C1 segment of cervical spinal cord (tissue), 14 donors: ENCODE measurements at places on chromosomes 4 and X.

DNA sequence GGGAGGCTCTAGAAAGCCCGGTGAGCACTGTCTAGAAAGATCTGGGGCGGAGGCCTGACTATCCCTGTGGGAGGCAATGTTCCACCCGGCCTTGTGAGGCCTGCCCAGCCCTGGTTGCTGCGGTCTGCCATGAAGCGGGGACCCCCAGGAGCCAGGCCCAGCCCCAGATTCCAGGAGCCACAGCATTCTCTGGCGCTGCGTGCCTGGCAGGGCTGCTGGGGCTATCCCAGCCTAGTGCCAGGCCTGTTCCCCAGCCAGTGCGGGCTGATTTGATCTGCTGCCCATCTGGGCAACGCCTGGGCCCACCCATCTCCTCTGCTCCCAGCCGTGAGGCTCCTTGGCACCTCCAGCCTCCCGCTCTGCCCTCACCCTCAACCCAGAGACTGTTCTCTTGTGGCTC, 19.6 kb downstream of the ATP2B3 start:
- no peak for DNase-seq

DNA sequence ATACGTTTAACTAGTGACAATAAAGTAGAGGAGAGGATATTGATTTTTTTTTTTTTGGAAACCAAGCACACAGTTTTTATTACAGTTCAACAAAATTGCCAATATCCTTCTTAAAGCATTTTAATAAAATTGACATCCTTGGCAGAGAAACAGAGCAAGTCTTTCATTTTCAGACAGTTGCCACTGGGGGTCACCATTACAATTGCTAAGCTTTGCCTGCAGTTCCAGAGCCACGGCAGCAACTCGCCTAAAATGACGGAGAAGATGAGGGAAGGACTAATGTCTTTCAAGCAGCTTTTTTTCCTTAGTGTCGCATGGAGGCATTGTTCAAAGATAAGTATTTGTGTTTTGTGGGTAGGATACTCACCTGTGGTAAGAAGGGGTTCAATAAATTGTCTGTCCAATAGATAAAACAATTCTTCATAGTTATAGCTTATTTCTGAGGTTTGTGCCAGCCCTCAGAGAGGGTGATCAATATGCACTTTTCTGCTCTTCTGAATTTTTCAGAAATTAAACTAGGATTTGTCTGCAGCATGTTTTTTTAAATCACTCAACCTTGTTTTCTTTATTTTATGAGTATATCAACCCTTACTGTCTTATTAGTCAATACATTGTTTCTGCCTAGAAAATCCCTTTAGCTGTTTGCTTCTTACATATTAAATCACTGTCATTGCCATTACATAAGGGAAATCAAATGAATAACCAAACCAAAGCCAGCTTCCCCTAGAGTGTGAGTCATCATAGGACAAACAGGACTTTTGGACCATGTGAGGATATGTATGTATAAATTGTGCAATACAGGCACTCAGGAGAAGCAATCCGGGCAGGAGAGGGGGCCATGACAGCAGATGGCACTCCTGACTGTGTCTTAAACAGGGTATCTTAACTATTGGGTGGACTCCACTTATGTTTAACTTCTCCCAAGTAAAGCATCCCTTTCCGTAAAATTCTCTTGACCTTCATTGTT, 508.1 kb upstream of the ARX start:
- DNase-seq = no peak

- DNase-seq = no peak
Measured at GRCh38 chr4:78560296-78560963, 8.9 kb downstream of the ANXA3 start.

DNA sequence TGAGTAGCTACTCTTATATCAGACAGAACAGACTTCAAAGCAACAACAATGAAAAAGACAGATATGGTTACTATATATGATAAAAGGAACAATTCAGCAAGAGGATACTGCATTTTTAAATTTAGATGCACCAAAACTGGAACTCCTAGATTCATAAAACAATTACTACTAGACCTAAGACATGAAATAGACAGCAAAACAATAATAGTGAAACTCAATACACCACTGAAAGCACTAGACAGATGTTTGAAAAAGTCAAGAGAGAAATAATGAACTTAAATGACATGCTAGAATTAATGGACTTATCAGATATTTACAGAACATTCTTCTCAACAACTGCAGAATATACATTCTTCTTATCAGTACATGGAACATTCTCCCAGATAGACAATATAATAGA, 99.5 kb upstream of the ITM2A start:
- DNase-seq = no peak

DNA sequence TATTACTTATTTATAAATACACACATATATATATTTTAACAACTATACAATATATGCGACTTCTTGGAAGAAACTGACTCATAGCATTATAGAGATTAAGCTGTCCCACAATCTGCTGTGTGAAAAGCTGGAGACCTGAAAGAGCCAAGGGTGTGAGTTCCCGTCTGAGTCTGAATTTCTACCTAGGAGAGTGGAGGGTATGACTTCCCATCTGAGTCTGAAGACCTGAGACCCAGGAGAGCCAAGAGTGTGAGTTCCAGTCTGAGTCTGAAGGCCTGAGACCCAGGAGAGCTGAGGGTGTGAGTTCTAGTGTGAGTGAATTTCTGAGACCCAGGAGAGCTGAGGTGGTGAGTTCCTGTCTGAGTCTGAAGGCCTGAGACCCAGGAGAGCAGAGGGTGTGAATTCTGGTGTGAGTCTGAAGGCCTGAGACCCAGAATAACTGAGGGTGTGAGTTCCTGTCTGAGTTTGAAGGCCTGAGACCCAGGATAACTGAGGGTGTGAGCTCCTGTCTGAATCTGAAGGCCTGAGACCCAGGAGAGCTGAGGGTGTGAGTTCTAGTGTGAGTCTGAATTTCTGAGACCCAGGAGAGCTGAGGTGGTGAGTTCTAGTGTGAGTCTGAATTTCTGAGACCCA, 8.9 kb upstream of the P2RY8 start:
- no peak for DNase-seq

DNA sequence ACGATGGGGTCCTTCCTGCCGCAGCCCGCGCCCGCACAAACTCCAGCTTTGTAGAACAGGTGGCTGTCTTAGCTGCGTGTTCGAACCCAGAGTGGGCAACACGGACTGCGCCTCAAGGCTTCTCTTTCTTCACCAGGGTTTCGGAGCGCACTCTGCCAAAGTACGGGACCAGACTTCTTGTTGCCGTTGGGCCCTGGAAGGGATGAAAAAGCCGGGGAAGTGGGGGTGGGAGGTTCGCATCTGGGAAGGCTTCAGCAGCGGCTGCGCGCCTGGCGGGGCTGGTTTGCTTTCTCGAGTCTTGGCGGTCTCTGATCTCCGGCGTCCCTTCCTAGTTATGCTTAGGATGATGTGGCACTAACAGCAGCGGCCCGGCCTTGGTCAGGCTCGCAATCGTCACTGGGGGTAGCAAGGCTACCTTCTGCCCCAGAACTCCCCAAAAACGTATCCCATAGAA, 673 bp downstream of the PARM1 start:
- DNase-seq = no peak

DNA sequence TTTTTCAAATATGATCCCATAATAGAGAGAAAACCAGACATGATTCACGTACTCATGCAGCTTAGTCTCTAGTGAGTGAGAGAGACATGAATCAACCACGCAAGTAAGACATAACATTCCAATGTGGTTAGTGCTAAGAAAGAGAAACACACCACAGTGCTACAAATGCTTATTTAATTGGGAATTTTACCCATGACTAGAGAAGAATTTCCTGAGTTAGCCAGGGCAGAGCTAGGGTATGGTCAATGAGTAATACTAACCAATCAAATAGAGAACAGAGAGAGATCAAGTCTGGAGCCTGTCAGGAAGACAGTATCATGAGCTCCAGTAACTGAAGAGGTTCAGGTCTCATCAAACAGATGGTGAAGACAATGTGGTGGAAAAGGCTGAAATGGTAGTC, 495.2 kb downstream of the PDGFC start:
- no peak for DNase-seq

DNA sequence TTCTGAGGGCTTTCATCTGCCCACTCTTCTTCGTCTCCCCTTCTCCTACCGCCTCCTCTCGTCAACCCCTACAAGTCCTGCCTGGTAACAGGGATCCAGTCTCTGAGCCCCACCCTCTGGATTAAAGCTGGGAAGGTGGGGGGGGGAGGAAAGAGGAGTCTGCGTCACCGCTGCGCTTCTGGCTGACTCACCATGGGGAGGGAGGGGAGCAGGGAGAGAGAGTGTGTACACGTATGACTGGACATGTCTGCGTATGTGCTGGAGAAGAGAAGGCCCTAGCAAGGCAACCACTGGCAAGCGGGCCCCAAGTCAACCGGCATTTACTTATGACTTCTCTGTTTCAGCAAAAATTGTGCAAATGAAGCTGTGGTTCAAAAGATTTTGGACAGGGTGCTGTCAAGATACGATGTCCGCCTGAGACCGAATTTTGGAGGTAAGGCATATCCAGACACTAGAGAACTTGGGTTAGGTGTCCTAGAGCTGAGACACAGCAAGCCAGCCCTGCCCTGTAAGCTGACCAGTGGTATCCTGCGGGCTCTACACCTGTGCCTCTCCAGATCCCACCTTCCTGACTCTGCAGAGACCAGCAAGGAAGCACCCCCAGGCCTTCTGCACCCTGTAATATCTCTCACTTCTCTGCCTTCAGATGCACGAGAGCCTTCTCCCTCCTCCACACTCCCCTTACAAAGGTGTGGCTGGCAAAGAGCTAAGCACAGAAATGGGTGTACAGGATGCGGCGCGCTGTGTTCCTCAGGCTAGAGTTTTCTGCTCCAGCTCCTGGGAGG, 2.5 kb downstream of the GABRQ start:
- DNase-seq = no peak
